Smooth muscle cell of bladder (primary cell): ENCODE measurements at places on chromosomes 13 and 19. TPM values are rescaled to one million over a fixed set of nuclear protein-coding genes. Genes with fewer than 3 reads are reported as not detected.

The SIGLEC8 gene
- not detected in 2 replicates for total RNA-seq

The ZNF491 gene
- total RNA-seq, result 3.0 and 3.3 TPM in 2 replicates

The RPS19 gene
- 1,503 and 2,258 TPM in 2 replicates for total RNA-seq

The CYP2F1 gene
- not detected in 2 replicates for total RNA-seq

The TRPM4 gene
- 9.1 and 16.5 TPM in 2 replicates for total RNA-seq
